Stimulated activated CD4-positive, alpha-beta T cell treated with anti-CD3 and anti-CD28 coated beads, Interleukin-2, amount 100 ng/mL, for 24 hours (primary cell): ENCODE measurements at places on chromosomes 3 and 15.

- no peak for DNase-seq
Observed at GRCh38 chr15:48642795-48643194, 2.7 kb downstream of the FBN1 start.

GRCh38 chr3:123884203-123884831, at the start of gene MYLK:
TSS of gene MYLK (minus strand) at chr3:123884332. CDS start at chr3:123793841, 90,491 bp downstream.
- peak; percentile 57 for DNase-seq

GRCh38 chr3:6437631-6438030, 423.3 kb upstream of the GRM7 start:
- no peak for DNase-seq

GRCh38 chr3:10772271-10773161, 43.5 kb upstream of the SLC6A11 start:
- DNase-seq: peak; percentile 12

DNA sequence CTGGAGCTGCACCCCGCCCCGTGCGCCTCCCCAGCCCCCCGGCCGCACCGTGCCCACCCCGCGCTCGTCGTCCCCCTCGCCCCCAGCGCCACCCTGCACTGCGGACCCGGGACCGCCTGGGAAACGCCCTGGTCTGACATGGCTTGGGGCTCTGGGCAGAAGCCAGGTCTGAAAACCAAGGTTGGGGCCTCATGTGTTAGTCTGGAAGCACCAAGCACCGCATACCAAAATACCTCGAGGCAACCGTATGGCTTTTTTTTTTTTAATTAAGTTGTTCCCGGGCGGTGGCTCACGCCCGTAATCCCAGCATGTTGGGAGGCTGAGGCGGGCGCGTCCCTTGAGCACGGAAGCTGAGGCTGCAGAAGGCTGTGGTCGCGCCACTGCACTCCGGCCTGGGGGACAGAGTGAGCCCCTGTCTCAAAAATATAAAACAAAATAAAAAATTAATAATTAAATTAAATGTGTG, 91.5 kb upstream of the CHD2 start:
- no peak for DNase-seq

DNA sequence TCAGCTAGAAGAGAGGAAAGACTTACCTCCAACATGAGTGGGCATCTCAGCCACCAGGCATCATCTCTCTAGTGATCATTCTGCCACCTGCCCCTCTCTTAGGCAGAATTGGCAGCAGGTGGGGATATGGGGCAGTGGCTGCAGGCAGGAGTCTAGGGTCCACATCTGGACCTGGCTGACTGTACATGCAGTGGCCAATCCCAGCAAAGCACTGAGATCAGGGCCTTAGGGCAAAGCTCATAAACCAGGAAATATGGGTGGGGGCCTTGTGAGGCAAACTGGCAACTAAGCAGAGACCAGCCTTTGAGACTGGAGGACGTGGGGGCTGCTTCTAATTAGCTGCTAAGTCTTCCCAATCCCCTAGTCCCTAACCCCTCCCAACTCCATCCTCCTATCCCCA, 12.9 kb downstream of the POMGNT2 start:
- DNase-seq: no peak

DNA sequence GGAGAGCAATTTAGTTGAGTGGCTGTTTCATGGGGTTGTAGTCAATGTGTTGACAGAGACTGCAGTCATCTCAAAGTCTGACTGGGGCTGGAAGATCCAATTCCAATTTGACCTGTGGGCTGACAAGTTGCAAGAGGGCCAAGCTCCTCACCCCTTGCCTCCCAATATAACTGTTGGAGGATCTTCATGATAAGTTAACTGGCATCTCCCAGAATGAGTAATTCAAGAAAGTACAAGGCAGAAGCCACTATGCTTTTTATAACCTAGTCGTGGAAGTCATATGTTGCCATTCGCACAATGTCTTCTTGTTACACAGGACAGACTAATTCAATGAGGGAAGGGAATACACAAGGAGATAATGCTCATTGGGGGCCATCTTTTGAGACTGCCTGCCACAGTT, 29.1 kb downstream of the GPR15 start:
- DNase-seq: no peak

- no peak for DNase-seq
Observed at GRCh38 chr3:61876797-61877196, 315.4 kb downstream of the PTPRG start.

DNA sequence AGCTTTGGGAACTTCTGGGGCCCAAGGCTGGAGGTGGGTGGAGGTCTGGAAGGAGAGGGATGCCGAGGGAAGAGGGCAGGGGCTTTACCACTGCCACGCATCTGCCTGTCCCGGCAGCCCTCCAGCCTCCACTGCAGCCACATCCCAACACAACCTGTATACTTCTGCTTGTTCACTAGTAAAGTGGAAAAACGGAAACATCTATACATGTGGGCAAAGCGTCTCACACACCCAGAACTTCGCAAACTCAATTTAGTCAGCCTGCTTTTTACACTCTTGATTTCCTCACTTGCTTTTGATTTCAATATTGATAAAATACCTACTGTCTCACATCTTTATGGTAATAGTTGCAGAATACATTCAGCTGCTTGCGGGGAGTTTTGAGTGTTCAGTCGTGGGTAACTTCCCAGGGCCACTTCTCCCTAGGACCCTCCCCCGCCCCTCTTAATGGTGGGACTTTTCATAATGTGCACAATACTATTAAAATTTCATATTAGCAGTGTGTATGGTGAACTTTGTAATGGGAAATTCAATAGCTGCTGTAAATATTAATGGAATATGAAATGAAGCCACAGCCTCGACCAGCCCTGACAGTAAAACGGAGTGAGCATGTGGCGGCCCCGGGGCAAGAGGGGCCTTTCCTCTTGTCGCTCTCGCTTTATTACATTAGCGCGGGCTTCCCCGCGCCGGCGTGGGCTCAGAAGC, 85.2 kb downstream of the NR2F2 start:
- DNase-seq: no peak

- DNase-seq: no peak
Observed at GRCh38 chr3:31382856-31383255, 149.9 kb upstream of the STT3B start.

DNA sequence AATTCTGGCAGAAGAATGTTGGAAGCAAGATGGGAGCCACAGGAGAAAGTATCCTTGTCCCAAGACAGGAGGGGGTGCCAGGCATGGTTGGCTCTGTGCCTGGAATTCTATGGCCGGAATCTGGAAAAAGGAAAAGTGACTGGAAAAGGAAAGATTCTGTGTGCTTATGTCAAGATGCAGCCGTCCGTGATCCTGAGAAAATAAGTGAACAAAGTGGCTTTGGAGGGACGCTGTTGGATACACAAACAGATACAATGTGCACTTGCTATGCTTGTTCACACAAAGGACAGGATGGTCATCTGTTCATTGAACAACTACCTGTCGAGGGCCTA, 28.5 kb upstream of the MUC20 start:
- no peak for DNase-seq

DNA sequence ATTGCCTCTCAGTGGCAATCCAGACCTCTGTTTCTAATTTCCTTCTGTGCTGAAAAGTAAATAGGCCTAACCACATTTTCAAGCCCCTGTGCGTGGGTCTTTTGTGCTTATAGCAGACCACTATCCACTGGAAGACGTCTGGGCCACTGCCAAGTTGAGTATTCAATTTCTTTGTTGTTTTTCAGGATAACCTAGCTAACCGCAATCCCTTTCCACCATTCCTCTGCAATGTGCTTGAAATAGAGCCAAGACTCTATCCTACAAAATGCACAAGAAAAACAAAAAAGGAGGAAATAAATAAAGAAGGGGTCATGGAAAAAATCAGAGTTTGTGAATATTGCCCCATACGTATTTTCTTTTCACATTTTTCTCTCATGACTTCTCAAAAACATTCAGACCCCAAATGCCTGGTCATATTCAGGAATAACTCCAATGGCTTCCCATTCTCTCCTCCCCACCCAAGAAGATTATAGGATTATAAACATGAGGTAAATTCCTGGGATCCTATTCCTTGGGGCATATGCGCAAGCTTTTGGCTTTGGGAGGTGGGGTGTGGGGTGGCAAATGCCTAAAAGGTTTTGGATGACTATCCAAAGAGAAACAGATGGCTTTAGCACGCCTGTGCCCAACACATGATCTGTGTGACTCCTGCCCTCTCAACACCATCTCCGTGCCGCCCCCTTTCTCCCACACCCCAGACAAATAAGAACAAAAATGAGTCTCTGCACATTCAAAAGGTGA, 217.9 kb upstream of the THBS1 start:
- no peak for DNase-seq

GRCh38 chr15:72058585-72058984, 59.4 kb downstream of the MYO9A start:
- no peak for DNase-seq

DNA sequence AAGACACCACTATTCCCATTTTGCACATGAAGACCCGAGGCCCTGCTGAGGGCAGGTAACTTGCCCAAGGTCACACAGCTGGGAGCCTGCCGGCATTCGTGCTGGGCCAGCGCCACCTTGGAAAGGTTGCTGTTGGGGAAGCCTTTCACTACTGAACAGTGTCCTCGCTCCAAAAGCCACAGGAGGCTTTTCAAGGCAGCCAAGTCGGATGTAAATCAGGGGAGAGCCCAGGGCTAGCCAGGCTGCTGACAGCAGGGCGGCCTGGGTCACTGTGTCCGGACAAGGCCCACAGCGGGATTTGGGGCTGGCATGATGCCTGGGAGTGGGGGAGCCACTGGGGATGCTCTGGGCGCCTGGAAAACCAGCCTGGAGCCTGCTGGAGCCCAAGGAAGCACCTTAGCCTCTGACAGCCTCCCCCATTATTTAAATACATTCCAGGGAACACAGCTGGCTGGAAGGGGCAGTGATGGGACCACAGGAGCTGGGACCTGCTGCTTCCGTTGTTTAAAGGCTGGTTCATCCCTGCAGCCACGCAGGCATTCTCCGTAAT, 10.5 kb downstream of the SLC6A6 start:
- no peak for DNase-seq

DNA sequence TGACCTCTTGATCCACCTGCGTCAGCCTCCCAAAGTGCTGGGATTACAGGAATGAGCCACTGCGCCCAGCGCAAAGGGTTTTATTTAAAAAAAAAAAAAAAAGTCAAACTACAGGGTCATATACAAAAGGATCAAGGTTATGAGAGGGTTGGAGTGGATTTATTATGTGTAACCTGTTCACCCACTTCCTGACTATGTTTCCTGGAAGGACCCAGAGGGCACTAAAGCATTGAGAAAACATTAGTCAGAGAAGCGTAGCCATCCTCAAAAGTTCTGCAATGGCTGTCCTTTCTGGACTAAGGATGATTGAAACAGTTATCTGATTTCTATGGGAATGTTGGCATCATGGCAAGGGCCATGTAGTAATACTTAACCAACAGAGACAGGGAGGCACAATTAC, 7.3 kb upstream of the SCAPER start:
- DNase-seq: no peak

DNA sequence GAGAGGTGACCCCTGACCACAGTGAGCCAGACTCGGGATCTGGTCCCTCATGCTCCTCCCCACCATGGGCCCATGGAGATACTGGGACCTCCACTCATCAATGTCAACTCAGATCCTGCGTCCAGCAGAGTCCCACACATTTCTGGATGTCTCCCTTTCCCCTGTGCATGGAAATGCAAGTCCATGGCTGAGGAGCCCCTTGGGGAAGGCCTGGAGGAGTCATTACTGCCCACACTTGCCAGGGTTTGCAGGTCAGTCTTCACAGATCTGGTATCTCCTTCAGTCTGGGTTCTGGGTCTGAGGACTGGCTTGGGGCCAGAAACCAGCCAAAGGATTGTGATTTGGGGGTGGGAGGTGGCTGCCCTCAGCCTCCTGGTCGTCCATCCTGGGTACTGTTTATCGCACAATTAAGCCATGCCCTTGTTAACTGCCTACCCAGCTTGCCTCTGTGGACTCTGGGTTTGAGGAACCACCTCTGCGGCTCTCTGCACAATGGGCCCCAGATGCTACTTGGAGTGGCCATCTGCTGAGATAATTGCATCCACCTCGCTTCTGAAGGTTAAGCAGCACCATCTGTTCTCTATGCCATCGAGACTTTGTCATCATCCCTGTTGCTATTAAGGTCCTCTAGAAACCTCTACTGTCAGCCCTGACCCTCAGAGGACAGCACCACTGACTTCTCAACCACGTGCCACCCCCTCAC, 49.9 kb upstream of the KLF13 start:
- DNase-seq: peak; percentile 12

GRCh38 chr15:67148196-67148701, 82.8 kb downstream of the SMAD3 start:
- no peak for DNase-seq

GRCh38 chr3:24341668-24342067, 153.0 kb downstream of the THRB start:
- no peak for DNase-seq

- DNase-seq: no peak
Observed at GRCh38 chr3:61353382-61353781, 102.1 kb upstream of the FHIT start.

- DNase-seq: no peak
Observed at GRCh38 chr3:41369838-41370237, 170.5 kb downstream of the CTNNB1 start.

DNA sequence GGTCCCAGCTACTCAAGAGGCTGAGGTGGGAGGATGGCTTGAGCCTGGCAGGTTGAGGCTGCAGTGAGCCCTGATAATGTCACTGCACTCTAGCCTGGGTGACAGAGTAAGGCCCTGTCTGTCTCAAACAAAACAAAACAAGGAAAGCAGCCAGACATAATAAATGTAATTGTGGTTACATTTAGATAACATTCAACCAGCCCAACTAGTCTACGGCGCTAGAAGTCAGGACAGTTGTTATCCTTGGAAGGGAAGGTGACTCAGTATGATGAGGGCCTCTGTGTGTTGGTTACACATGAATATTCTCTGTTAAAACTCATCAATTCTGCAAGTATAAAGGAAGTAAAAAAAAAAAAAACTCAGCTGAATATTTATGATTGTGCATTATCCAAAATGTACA, 27.0 kb upstream of the CSPG5 start:
- no peak for DNase-seq

DNA sequence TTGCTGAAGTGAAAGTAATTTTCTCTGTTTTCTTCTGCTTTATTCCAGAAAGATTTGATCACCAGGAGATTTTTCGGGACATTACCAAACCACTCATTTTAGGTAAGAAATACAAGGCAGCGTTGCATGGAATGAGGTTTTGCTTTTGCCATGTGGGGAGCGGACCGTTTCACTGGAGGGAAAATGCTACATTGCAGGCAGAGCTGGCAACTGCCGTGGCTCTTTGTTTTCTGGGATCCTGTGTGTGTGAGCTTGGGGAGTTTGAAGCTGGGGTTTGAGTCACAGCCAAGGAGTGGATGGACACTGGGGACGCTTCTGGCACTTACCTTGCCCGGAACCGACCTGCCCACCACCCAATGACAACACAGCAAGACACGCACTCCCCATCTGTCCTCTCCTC, 109.9 kb downstream of the APBA2 start:
- no peak for DNase-seq

GRCh38 chr3:101732240-101732641, 7.8 kb downstream of the CEP97 start:
- DNase-seq: no peak

GRCh38 chr3:32018757-32019564, 37.4 kb downstream of the ZNF860 start:
- DNase-seq: no peak
